ENCODE measurements at places on chromosomes 6 and 20.

GRCh38 chr20:61975407-61976129 lies 90.1 kb downstream of the TAF4 start:
- no peak for DNase-seq

DNA sequence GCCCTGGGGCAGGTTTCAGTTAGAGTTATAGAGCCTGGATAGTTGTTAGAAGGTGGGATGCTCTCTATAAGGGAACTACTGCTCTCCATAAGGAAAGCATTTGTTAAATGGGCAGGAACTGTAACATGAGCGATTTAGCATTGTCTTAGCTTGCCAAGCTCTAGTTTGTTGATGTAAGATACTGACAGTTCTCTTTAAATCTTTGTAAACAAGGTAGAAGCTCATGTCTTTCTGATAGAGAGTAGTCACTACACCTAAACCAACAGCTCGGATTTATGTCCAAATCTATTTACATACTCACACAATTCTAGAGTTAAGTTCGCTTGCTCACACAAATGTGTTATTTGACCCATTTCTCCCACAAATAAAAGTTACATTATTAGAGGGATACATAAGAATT lies 87.3 kb downstream of the PLCB1 start:
- DNase-seq: no peak

DNA sequence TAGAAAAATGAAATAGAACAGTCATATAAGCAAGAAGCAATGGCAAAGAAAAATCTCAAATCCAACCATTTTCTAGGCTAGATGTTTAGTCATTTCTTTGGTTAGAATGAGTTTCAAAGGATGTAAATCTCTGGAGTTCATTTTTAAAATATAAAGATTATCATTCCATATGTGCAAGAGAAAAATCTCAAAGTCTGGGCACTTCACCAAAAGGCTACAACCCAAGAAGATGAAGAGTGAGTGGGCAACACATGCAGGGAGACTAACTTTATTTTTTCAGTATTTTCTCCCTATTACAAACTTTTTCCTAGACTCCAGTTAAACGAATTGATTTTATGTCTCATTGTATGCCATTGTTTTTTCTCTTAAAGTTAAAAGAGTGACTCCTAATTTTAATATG lies 83.6 kb downstream of the PHACTR1 start:
- DNase-seq: no peak

- no peak for DNase-seq
Observed at GRCh38 chr6:116550796-116551195, 2.8 kb upstream of the CALHM4 start.

- DNase-seq: no peak
Observed at GRCh38 chr6:141133346-141133745, 999.4 kb upstream of the GJE1 start.

DNA sequence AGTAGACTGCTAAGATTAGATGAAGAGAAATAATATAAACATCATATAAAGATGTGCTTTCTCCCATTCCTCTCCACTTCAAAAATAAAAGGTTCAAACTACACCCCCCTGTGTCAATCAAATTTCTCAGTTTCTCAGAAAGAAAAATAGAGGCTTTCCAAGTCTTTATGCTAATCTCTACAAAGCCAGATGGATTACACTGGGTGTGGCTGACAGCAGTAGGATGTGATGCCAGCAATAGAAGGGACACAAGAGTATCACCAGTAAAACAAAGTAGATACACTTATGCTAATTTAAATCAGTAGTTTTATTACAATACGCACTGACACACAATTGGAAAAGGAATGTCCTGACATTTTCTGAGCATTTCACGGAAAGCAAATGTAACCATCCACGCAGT lies 353.4 kb downstream of the RNGTT start:
- no peak for DNase-seq

- DNase-seq: no peak
Observed at GRCh38 chr6:27863962-27864905, 48.0 kb downstream of the OR2B2 start.

DNA sequence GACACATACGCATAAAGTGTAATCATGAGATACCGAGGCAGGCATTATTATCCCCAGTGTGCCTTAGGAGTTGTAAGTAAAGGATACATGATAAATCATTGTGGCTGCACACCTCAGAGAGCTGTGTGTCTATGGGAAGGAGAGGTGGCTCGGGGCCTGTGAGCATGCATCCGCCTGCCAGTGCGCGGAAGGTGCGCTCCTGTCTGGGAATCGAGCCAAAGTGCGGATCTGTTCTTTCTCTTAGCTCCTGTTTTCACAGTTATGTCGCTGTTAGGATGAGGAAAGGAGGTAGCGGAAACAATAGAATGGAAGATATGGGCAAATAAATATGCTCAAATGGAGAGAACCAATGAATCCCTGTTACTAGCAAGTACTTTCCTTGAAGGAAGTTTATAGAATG lies 98.0 kb downstream of the ANKRD6 start:
- DNase-seq: no peak

GRCh38 chr6:163207431-163208383 lies 206.8 kb upstream of the QKI start:
- no peak for DNase-seq

DNA sequence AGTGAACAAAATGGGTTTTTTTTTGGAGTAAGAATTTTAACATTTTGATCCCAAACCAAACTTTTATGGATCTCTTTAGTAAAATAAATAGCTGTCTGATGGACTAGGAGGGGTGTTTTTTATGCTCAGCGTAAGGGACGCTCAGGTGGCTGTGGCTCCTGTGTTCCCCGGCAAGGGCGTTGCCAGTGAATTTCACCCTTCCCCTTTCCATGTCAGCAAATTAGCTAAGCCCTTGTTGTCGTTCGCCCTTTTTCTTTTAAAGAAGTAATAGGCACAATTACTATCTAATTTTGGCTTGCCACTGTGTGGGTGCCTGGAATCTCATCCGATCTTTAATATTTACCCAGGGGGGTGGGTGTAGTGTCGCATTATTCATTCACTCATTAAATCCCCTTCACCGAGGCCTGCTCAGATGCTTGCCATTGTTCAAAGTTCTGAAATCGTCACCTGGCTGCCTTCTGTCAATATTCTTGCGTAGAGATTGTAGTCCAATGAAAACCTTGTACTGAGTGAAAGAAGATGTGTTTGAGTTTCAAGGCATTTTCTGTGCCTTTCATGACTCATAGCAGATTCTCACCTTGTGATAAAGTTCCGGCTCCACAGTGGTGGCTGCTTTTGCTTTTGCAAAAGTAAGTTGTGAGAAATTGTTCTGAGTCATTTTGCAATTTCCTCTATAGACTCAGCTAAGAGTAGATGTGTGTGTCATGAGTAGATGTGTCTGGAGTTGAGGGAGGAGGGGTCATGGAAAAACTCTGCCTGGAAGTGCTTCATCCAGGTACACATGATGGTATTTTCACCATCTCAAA lies 40.0 kb upstream of the CLDN20 start:
- DNase-seq: no peak

DNA sequence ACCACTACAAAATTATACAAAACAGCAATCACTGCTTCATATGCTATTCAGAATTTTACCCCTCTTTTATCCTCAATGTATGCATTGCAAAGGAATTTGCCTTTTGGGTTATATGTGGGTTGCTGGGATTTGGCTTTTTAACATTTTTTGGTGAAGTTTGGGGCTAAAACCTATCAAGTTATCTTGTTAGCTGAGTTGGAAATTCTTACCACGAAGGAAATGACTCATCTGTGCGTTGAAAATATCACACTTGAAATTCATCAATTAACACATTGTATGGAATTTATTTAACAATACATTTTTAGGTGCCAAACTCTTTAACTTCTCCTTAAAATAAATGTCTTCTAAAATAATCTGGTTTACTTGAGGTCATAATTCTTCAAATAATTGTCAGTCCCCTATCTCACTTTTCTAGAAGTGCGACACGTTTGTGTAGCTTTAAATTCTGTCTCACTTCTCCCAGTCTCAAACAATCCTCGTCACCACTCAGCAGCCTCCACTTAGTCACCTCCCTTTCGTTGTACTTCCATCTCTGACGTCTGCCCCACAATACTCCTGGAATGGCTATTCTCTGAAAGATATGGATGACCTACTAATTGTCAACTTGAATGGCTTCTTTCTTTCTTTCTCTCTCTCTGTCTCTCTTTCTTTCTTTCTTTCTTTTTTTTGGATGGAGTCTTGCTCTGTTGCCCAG lies 88.5 kb downstream of the PHACTR1 start:
- DNase-seq: no peak
